H4 (cell line): ENCODE measurements at places on chromosomes 3 and 15. TPM values are rescaled to one million over a fixed set of nuclear protein-coding genes. Genes with fewer than 3 reads are reported as not detected.
A peak's percentile ranks its signal among the peaks of the same experiment; 100 is the strongest.

TOMM70 gene
- total RNA-seq, result 53.4 and 64.9 TPM in 2 replicates

DNA sequence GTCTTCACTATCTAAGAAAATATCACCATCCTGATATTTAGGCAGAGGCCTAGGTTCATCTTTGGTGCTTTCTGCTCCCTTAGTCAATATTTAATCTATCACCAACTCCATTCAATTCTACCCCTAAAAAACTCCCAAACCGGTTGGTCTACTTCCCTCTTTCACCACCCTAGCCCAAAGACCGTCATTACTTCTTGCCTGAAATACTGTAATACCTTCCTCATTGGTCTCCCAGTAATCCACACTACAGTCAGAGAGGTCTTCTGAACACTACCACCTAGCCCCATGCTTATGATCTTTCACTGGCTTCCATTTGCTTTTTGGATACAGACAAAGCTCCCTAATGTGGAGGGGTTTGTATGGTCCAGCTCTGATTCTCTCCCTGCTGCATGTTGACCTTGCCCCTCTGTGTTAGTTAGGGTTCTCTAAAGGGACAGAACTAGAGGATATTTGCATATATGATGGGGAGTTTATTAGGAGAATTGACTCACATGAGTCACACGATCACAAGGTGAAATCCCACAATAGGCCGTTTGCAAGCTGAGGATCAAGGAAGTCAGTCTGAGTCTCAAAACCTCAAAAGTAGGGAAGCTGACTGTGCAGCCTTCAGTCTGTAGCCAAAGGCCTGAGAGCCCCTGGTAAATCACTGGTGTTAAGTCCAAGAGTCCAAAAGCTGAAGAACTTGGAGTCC is 36.4 kb upstream of the ATP2C1 start:
- no peak for DNase-seq

CACNA2D3 gene
- 3.8 and 4.3 TPM in 2 replicates for total RNA-seq

GRCh38 chr15:22813844-22814243 is 24.6 kb upstream of the NIPA2 start:
- DNase-seq, result no peak

GRCh38 chr3:156693166-156693565 is 18.8 kb downstream of the TIPARP start:
- no peak for DNase-seq

- no peak for DNase-seq
Measured at GRCh38 chr15:51335538-51336410, 2.6 kb downstream of the CYP19A1 start.

- no peak for DNase-seq
Measured at GRCh38 chr3:137692803-137693431, 71.2 kb upstream of the SOX14 start.

DNA sequence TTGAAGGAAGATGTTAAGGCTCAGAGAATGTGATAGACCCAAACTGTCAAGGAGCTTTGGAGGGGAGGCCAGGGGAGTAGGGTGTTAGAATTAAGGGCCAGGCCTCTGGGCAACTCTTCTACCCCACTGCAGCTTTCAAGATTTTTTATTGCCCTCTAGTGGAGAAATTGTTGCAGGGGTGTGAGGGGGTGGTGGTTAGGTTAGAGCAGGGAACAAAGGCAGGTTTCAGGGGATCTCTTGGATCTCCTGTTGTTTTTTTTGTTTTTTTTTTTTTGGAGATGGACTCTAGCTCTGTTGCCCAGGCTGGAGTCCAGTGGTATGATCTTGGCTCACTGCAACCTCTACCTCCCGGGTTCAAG is 1.4 kb upstream of the SEC13 start:
- no peak for DNase-seq

DNA sequence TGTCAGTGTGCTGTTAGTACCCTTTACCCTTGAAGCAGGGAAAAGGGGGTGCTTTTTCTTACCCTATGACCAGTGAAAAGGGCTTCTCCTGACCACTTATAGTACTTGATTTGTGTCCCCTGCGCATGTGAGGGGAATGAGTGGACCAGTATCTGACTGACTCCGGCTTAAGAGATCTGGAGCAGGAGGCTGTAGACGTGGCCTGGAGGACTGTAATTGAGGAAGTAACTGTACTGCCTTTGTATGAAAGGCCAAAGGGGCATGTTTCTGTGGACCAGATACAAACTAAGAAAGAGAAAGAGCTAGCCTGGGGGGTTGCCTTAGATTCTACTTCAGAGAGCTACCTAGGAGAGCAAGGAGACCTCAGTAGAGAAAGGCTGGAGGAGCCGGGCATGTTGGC is 89.9 kb upstream of the TBL1XR1 start:
- DNase-seq, result no peak

DNA sequence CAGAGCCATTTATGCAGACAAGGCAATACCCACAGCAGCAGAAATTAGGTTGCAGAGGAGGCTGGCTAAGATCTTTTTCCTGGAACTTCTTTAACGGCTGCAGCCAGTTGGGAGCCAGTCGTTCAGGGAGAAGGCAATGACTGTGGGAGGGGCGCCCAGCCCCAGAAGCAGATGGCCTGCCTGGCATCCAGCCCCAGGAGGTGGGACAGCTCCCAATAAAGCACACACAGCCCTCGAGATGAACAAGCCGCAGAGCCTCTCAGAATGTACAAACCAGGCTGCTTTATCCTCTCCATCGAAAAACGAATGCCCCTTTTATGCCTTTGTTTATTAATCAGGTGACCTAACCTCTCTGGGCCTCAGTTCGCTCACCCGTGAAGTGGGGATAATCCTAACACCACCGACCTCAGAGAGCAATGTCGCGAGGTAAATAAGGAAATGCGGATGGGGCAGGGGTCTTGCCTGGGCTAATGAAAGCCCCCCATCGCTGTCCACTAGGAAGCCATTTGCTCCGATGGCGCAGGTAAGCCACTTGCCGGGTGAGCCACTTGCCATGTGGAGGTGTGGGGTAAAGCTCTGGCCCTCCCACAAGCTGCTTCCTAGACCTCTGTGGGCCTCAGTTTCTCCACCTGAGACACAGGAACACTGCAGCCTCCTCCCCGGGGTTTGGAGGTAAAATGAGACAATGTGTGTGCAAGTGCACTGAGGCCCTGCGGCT is 35.8 kb downstream of the MGLL start:
- no peak for DNase-seq

GRCh38 chr15:33310481-33311311 is at the start of gene RYR3:
TSS of gene RYR3 (plus strand) at chr15:33310967. CDS start at chr15:33311046, 79 bp downstream.
- DNase-seq, result peak; percentile 17

DNA sequence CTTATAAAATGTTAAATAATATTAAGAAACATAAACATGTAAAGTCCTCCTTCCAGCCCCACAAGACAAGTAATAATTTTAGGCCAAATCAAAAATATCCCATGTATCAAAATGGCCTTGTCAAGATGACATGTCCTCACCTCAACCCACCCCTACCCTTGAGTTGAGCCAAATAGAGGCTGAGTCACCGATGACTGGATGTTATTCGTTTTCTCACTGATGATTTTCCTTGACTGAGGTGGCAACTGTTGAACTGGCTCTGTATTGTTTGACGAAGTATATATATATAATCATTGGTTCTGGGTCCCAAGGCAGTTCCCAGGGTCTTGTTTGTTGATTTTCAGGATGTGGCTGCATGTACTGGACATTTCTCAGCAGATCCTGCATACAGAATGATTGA is 75.3 kb downstream of the TMEM108 start:
- no peak for DNase-seq

ERC2 gene
- total RNA-seq, result 0.18 and 1.6 TPM in 2 replicates

DNA sequence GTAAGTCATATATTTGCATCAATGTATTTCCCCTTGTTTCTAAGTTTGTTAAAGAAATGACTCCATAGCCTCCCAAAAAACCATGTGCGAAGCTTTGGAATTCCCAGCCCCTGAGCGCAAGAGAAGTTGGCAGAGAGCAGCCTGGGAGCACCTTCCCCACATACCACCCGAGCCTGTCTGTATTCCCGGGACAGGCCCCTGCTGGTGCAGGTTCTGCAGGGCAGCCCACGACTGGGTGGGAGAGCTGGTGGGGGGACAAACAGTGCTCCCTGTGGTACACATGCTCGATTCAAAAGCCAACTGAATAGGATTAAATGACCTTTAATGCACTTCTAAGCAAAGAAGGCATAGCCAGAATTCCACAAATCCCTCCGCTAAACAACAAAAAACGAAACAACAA is 74.6 kb upstream of the SNRPA1 start:
- DNase-seq, result no peak

DNA sequence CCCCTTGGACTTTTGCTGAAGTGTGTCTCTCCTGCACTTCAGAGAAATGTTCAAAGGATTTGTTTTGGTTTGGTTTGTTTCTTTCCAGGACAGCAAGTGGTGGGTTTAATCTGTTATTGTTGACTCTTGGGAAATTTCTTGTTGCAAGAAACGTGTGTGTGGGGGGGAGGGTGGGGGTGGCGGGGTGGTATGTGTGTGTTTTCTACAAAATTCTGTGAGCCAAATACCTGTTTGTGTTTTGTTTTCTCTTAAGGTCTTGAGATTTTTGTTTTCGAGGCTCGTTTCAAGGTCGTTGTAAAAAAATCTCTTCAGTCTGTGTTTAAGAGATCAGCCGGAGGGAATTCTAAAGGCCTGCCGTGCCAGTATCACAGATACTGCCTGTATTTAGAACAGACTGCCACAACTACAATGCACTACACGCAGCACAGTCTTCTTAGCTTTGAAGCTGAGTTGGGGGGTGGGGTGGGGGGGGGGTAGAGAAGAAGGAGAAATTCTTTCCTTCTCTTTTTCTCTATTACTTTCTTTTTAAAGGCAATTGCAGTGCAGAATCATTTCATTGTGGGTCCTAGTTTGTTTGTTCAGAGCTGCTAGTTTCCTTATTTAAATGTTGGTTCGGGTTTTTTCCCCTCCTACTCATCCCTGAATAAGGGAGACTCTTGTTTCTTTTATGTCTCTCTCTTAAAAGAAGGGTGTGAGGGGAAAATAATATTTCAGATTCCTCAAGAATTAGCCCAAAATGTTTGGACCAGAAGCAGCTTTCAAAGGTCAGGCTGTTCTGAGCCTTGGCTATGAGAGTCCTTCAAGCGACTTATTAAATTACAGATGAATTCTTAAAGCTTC is 1.4 kb upstream of the BCL6 start:
- peak; percentile 29 for DNase-seq

SCN5A gene
- total RNA-seq, result 0.85 and 3.0 TPM in 2 replicates

FBXW12 gene
- 0.08 TPM in 1 of 2 replicates, not detected in the other for total RNA-seq

DNA sequence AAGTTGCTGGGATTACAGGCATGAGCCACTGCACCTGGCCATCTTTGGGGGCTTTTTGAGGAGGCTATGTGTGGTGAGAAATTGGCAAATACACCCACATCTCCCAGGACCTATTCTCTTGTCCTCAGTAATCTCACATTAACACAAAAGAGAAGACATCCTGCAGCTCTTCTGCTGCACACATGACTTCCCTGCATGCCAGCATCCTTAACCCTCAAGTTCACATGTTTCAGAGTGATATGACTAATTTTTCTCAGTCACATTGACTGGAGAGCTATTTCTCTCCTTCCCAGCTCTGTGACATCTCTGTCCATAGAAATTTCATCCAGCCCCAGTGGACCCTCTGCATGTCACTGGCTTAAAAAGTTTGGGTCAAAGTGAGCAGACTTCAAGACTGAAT is 1.9 kb upstream of the SKIC8 start:
- no peak for DNase-seq

DAG1 gene
- 30.8 and 32.4 TPM in 2 replicates for total RNA-seq

DNA sequence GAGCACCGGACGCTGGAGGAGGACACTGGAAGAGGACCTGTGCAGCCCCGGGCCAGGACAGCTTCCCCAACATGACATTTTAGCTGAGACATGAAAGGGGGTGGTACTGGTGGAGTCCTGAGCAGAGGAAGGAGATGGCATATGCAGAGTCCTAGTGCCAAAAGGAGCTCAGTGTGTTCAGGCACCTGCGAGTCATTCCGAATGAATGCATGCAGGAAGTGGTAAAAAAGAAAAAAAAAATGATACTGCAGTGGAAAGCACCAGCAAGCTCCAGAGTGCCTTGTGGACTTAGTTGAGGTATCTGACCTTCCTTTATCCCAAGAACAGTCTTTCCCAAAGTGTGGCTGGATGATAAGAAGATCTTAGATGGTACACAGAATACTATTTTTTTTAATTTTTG is 6.6 kb upstream of the ZNF148 start:
- DNase-seq, result peak; percentile 21

CPLX3 gene
- total RNA-seq, result not detected in 2 replicates

DNA sequence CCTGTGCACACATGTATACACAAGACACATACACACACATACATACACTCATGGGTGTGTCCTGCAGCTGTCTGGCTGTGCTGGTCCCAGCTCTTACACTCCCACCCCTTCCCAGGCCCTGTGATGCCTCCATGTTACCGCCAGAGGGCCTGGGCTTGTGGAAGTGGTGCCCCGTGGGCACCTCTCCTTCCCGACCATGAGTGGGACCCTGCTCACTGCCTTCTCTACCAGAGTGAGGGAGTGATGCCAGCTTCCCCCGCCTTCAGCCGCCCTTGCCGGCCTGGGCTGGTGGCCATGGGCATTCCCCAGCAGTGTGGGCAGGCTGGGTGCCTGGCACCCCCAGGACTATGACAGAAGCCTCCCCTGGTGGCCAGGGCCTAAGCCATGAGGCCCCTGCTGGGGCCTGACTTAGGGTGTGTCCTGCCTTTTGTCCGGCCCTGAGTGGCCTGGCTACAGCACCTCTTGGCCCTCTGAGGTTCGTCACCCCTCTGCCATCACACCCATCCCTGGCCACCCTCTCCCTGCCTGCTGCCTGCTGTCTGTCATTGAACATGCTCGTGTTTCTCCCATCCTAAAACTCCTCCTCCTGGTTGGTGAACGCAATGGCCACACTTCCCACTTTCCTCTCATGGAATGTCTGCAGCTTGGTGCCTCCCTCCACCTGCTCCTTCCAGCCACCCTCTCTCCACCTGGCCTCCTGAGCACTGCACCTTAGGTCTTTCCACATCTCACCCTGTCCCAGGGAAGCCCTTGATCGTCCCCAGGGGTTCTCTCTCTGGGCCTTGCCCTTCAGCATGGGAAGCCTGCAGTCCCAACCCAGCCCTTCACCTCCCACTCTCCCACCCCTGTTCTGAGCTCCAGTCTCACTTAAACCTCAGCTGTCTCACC is 14.6 kb downstream of the HDAC11 start:
- no peak for DNase-seq

DNA sequence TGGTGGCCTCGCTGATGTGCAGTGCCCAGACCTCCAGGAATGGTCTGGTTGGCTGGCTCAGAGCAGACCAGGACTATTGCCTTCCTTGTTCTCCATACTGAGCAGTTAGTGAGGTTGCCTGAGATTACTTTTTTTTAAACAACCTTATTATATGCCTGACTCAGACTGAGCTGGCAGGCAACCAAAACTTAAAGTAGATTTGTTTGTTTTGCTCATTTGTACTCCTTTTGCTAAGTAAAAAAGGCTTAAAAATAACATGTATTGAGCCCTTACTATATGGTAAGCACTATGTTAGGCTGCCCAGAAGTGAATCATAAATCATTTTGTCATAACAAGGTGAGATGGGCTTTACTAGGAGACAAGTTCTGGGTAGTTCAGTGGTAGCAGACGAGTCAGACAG is 92.4 kb downstream of the GHSR start:
- peak; percentile 90 for DNase-seq

DNA sequence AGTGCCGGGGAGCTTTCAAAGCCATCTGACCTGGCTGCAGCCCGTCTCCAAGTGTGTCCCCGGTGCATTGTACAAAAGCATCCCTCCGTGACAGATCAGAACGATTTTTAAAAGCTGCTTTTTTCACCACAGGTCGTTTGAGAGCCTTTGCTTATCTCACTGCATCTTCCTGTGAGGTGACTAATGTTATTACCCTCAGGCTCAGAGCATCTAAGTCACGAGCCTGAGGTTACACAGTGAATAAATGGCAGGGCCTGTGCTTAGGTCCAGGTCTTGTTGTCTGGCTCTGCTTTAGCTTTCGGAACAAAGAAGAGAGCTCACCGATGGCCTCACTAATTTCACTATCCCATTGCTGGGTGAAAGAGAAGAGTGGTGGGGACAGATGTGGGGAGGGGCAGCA is 83.3 kb downstream of the SEC22A start:
- DNase-seq, result peak; percentile 6

- DNase-seq, result no peak
Measured at GRCh38 chr3:107599772-107600145, 77.0 kb downstream of the BBX start.

C2CD4A gene
- total RNA-seq, result not detected in 2 replicates
